ENCODE measurements at places on chromosomes 5 and 9. TPM values are rescaled to one million over a fixed set of nuclear protein-coding genes. Genes with fewer than 3 reads are reported as not detected.

GRCh38 chr9:20087481-20087880 lies 298.6 kb upstream of the SLC24A2 start:
- DNase-seq, result no peak

- no peak for DNase-seq
Measured at GRCh38 chr5:97531549-97531948, 348.5 kb upstream of the RIOK2 start.

DNA sequence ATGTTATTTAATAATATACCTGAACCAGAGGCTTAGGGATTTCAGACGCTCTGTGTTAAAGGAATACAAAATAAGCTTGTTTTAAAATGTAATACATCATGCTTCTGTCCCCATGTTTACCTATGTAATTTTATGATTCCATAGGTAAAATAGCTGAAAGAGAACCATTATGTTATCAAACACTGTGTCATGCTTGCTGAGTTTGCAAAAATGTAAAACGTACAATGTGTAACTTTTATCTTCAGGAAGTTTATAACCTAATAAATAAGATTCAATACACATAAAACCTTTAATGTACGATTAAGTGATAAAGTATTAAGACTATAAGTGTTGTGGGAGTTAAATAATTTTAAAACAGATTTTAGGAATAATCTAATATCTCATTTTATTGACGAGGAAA lies 94.1 kb downstream of the COMMD10 start:
- DNase-seq, result no peak

GRCh38 chr9:128713941-128714573 lies 9.9 kb downstream of the ZDHHC12 start:
- DNase-seq, result no peak

- DNase-seq, result no peak
Measured at GRCh38 chr9:115278326-115279035, 160.5 kb upstream of the TNC start.

DNA sequence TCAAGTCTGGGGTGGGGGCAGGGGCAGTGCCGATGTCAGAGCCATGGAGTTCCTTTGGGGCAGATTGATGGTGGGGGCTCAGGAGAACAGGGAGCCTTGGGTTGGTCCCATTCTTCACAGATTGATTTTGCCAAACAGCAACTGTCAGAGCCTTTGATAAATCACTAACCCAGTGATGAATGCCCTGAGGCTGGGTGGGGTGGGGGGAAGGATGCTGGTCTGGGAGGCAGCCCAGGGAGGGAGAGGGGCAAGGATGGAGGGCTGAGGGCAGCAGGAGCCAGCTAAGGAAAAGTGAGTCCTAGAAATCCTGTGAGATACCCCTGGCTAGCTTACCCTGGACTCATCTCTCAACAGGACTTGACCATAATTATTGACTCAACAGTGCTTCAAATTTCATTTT lies 60.1 kb upstream of the ARAP3 start:
- DNase-seq, result no peak

DNA sequence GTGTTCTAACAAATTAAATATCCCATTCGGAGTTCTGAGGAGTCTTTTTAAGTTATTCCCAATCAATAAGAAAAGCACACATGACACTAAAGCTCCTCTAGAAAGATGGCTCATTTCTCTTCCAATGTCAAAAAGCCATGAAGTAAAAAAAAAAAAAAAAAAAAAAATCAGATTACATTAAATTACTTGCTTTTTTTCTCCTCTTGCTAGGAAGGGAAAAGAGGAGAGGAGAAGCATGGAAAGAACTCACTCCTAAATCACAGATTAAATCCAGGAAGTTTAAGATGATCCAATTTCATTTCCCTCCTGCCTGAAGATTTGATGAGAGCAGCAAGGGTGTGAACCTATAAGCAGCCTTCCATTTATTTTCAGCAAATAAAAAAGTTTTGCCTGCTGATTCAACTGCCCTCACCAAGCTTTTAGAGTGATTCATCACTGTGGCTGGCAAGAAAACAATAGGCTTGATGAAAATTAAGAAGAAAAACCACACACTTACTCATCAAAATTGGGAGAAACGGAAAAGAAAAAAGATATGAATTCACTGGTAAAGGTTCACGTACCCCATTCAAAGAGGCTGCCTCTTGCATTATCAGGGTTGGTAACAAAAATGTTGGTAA lies 19.7 kb downstream of the MYO10 start:
- DNase-seq, result peak; percentile 23

GRCh38 chr5:23024470-23024869 lies 171.3 kb upstream of the CDH12 start:
- DNase-seq, result no peak

DNA sequence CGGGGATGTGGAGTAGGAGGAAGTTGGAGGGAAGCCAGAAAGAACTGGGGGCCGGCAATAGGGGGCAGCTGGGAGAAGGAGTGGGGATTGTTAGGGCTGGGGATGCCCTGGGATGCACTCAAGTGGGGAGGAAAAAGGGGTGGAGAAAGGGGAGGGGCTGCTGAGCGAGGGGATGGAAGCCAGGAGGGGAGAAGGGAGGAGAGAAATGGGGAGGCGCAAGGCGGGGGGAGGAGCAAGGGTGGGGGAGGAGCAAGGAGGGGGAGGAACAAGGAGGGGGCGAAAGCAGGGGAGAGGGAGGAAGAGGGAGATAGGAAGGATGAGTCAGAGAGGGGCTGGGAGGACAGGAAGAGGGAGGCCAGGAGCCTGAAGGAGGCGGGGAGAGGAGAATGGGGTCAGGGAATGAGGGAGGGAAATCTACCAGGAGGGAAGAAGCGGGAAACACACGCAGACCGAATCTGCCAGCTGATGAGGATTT lies 1.6 kb downstream of the IRX4 start:
- no peak for DNase-seq

- DNase-seq, result no peak
Measured at GRCh38 chr5:119318256-119318894, 37.4 kb upstream of the TNFAIP8 start.

GRCh38 chr5:140399979-140400729 lies 1.5 kb upstream of the ANKHD1 start:
- no peak for DNase-seq

The ARID3C gene
- not detected for total RNA-seq

The ARL14EPL gene
- 0.66 TPM for total RNA-seq

- DNase-seq, result no peak
Measured at GRCh38 chr5:684751-685216, 8.4 kb downstream of the TPPP start.

- DNase-seq, result no peak
Measured at GRCh38 chr9:80028501-80028900, 456.7 kb downstream of the TLE4 start.

GRCh38 chr5:145521066-145521465 lies 314.1 kb downstream of the PRELID2 start:
- DNase-seq, result no peak

The CD274 gene
- 3.6 TPM for total RNA-seq

DNA sequence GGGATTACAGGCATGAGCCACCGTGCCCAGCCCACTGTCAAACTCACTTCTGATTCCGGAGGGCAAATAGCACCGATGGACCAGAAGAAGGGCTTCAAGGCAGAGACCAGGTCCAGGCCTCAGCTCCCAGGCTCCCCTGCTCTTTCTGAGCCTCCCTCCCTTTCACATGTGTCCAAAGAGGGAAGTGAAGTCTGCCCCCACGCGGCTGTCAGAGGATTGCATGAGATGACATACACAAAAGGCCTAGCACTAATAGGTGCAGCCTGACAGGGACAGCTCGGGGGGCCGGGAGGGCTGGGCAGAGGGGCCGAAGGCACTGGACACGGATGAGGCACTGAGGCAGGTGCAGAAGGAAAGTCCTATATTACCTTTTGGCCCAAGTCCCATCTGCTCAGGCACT lies 16.1 kb downstream of the FBP1 start:
- peak; percentile 56 for DNase-seq

The ANGPTL2 gene
- not detected for total RNA-seq

DNA sequence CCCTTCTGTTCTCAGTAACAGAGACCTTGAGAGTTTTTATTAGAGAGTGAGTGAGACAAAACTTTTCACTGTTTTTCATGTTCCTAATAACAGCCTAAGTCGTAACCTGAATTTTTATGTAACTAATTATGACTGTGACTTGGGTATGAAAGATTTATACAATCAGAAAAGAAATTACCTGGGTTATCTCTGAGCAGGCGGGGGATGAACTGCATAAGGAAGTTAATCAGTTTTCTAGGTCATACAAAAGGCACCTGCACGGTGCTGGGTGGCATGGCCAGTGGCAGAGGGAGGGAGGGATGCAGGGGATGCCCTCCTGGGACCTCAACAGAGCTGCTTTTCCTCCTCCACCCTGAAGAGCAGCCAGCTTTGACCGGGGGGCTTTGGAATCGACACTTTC lies 219.8 kb downstream of the HSPA4 start:
- DNase-seq, result no peak

DNA sequence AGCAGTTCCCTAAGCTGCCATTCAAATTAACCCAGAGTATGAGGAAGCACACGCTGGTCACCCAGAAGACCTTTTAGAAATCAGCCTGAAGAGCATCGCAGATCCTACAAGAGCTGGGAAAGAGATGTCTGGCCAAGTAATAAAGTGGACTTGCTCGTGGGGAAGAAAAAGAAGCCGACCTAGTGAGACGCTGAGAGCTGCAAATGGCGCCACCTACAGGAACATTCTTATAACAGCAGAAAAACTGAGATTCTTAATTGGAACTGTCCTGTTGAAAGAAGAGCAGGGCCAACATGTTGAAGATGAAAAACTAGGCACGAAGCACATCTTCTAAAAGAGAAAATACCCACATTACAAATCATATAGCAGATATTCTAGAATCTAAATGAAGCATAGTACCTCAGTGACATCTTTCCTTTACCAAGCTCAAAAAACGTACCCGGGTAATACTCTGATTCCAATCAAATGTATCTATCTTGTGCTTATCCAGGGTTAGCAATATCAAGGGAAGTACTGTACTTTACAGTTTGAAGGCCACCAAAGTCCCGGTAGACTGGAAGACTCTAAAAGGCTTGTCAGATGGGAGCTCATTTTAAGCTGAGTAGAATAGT lies 3.9 kb upstream of the GNAQ start:
- DNase-seq, result peak; percentile 47

GRCh38 chr9:76657265-76657664 lies 107.0 kb upstream of the PCA3 start:
- DNase-seq, result no peak

GRCh38 chr9:135504262-135505243 lies 4.1 kb downstream of the MRPS2 start:
- peak; percentile 62 for DNase-seq

DNA sequence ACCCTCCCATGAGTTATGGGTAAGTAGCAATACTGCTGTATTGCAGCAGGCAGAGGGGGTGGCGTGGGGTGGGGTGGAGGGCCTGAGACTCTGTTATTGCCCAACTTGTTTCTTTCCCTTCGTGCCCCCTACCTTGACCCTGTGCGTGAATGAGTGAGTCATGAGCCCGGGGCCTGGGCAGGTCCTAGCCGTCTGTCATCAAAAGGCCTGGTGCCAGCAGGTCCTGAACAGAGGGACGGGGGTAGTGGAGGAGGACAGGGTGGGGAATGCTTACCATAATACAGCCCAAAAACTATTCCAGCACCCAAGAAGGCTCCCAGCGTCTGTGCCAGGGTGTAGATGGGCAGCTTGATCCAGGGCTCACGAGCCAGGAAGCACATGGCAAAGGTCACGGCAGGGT lies 4.3 kb downstream of the AQP3 start:
- DNase-seq, result peak; percentile 53

The RGS3 gene
- total RNA-seq, result 68.3 TPM

DNA sequence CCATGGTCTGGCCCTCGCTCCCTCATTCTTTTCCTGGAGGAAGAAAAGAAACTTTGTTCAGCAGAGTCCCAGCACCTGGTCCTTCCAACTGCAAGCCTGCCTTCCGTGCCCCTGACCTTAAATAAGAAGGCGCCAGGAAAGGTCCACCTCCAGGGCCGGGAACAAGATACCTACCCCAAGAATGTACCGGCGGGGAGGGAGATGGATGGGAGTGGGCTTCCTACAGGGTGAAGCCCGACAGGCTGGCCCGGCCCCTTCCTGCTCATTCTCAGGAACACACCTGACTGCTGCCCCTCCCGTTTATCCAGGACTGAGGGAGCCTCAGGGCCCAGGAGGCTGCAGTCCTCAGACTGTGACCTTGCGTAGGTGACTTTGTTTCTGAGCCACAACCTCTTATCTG lies 27.3 kb upstream of the GFPT2 start:
- no peak for DNase-seq

GRCh38 chr9:23907343-23907742 lies 81.3 kb upstream of the ELAVL2 start:
- no peak for DNase-seq

- DNase-seq, result no peak
Measured at GRCh38 chr9:22037954-22038690, 29.0 kb upstream of the CDKN2B start.

DNA sequence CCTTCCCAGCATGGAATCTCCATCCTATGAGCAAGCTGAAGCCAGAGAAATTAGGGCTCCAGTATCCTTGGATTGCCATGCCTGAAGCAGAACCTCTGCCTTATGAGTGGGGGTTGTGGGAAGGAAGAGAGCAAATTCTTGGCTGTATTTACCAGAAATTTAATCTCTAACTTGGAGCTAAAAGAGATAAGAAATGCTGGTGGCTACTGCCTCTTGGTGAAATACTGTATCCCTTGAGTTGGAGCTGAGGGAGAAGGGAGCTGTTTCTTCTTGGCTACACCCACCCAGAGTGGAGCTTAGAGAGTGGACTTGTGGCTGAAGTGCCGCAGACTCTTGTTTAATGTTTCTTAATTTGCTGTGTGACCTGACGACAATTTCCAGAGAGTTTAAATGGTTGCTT lies 447.3 kb downstream of the ARHGEF28 start:
- DNase-seq, result no peak

The CAVIN4 gene
- 0.37 TPM for total RNA-seq

The FYB1 gene
- 42.8 TPM for total RNA-seq

The PCDHA3 gene
- total RNA-seq, result 0.10 TPM

DNA sequence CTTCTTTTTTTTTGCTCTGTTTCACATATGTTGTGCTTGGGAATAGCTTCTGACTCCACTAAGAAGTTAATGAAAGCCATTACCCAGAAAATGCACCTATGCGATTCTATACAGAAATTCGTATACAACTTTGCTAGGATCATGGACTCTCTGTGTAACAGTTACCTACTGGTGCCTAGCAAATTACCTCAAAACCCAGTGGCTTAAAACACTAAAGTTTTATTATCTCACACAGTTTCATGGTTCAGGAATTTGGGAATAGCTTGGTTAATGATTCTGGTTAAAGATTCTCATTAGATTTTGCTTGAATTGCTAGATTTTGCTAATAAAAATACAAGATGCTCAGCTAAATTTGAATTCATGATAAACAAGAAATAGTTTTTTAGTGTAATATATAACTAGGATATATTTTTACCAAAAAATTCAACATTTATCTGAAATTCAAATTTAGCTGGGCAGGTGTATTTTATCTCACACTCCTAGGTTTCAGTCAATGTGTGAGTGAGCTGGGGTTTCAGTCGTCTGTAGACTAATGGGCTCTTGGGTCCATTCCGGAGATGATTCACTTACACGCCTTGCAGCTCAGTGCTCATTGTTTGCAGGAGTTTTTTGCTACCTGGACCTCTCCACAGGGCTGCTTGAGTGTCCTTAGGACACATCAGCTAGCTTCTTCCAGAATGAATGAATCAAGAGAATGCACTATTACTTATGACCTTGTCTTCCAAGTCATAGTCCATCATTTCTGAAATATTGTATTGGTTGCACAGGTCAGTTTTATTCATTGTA lies 75.1 kb downstream of the MROH2B start:
- no peak for DNase-seq

The DOK3 gene
- total RNA-seq, result 14.5 TPM

The PELO gene
- total RNA-seq, result 26.4 TPM

Data from Calu3 (cell line).